ENCODE measurements at places on chromosomes 7 and 10.

GRCh38 chr10:69781576-69781975 lies 20.1 kb upstream of the COL13A1 start:
- DNase-seq, result no peak

GRCh38 chr10:78703593-78703992 lies 365.2 kb upstream of the ZMIZ1 start:
- no peak for DNase-seq

- DNase-seq, result no peak
Observed at GRCh38 chr7:112995059-112995824, 91.4 kb downstream of the GPR85 start.

GRCh38 chr10:127496035-127496434 lies 53.1 kb upstream of the NPS start:
- no peak for DNase-seq

GRCh38 chr7:93715234-93715633 lies 140.7 kb upstream of the CALCR start:
- DNase-seq, result no peak

- no peak for DNase-seq
Observed at GRCh38 chr7:100367251-100367620, 6.1 kb upstream of the PILRA start.

- DNase-seq, result no peak
Observed at GRCh38 chr10:124577651-124578050, 116.0 kb downstream of the LHPP start.

GRCh38 chr10:103917302-103918052 lies 507 bp downstream of the STN1 start:
- peak; percentile 11 for DNase-seq

GRCh38 chr10:15814565-15814964 lies 45.7 kb downstream of the MINDY3 start:
- DNase-seq, result no peak

GRCh38 chr10:73771722-73772280 lies 10.0 kb upstream of the CHCHD1 start:
- DNase-seq, result peak; percentile 43

GRCh38 chr7:75989500-75990388 lies 4.7 kb downstream of the TMEM120A start:
- no peak for DNase-seq

- no peak for DNase-seq
Observed at GRCh38 chr10:122986335-122986734, 6.1 kb downstream of the PSTK start.

- no peak for DNase-seq
Observed at GRCh38 chr7:131570401-131570800, 14.0 kb upstream of the PODXL start.

GRCh38 chr7:47648275-47648925 lies 66.5 kb upstream of the TNS3 start:
- DNase-seq, result peak; percentile 57

DNA sequence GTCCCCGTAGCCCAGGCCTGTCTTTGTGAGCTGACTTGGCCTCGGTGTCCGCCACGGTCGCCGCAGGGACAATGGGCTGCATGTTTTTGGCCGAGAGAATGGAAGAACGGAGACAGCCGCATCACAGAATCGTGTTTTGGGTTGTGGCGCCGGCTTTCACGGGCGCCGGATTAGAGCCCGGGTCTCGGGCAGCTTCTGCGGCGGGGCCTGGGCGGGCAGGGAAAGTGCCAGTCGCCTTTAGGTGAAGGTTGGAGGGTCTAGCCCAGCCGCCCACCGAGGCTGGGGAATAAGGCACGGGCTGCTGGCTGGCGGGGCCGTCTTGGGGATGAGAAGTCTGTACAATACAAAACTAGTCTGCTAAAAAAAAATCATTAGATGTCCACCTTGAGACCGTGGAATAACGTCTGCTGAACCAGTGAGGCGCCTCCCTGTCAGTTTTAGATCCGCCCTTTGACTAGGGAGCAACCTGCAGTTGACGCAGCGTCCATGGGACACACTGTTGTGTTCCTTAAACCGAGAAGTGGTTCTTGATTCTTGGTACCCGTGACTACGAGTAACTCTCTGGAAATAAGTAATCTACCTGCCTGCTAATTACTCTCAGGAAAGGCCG lies 577 bp downstream of the DNAJB9 start:
- no peak for DNase-seq

DNA sequence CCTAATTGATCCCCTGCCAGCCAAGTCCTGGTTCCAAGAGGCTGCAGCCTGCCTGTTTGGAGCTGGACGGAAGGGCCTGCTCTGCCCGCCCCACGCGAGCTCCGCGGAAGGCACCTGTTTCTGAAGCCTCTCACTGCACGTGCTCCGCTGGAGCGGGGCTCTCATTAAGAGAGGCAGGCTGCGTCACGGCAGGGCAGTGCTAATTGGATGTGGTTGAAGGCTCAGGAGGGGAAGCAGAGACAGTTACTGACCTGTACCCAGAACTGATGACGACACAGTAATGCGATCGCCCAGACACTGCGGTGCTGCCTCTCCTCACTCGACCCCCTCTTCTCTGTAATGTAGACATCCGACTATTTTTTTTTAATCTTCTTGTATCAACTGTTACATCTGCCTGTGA lies 411.1 kb upstream of the MGMT start:
- DNase-seq, result no peak

- DNase-seq, result no peak
Observed at GRCh38 chr10:87654212-87654611, 5.5 kb upstream of the PAPSS2 start.

- DNase-seq, result no peak
Observed at GRCh38 chr7:97731736-97732564, at the start of gene TAC1. Gene TAC1 (plus strand): TSS chr7:97732086. CDS start chr7:97732613, 527 bp downstream.

DNA sequence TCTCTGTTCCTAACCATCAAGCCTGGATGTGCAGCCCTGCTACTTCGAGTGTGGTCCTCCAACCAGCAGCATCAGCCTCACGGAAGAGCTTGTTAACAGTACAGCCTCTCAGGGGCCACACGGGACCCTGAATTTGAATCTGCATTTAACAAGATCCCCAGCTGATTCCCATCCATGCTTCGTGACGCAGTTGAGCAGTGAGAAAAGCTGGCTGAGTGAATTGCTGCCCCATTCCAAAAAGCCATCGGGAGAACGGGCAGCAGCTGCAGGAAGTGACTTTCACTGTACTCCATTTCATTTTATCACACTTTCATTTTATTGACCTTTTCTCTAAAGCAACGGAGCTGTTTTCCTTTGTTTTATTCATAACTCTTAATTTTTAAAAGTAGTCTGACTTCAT lies 22.5 kb downstream of the FAM171A1 start:
- no peak for DNase-seq

- DNase-seq, result no peak
Observed at GRCh38 chr7:21076054-21076453, 289.4 kb upstream of the SP8 start.

GRCh38 chr7:131604841-131605279 lies 48.4 kb upstream of the PODXL start:
- peak; percentile 75 for DNase-seq

DNA sequence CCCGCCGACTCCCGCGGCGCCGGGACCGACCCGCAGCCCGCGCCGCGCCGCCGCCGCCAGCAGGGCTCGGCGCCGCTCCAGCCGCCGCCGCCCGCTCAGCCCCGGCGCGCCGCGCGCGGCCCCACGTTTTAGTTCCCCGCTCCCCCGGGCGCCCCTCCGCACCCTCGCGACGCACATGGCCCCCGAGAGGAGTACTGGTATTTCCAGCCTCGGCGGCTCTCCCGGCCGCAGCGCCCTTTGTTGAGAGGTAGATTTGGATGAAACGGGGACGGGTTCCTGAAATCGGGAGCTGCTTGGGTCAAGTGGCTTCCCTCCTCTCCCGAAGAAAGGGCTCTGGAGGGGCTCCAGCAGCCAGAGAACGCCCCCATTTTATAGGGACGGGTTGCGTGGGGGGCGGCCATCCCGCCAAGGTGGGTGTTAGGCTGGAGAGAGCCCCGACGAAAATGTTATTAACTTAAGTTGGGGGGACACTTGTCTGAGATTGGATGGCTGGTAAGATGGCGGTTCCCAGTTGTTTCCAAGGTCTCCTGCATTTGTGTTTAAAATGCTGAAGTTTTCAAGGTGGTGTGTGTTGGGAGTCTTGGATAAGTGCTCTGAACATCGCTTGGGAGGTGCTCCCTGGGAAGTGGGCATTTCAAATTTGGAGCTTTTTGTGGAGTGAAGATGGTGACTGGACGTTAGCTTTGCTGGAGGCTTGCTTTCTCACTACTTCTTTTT lies 1.2 kb downstream of the BMI1 start:
- no peak for DNase-seq

- DNase-seq, result no peak
Observed at GRCh38 chr7:142870147-142870559, 15.3 kb downstream of the EPHB6 start.

DNA sequence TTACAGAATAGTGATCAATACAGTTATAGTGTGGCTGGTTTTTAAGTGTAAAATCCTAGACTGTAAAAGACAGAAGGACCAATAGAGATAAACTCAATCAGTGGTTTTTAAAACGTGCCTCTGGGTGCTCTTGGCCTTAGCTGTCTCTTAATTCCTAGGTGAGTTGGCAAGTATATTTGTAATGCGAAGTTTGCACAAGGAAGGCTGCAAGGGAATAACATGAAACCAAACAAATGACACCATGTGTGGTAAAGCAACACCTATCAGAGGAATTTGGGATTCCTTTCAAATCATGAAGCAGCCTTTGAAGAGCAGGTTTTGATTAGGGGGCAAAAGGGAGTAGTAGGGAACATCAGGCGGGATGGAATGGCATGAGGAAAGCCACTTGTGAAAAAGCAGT lies 284.6 kb downstream of the INHBA start:
- DNase-seq, result no peak

- no peak for DNase-seq
Observed at GRCh38 chr10:99526861-99527504, 5.8 kb upstream of the NKX2-3 start.

DNA sequence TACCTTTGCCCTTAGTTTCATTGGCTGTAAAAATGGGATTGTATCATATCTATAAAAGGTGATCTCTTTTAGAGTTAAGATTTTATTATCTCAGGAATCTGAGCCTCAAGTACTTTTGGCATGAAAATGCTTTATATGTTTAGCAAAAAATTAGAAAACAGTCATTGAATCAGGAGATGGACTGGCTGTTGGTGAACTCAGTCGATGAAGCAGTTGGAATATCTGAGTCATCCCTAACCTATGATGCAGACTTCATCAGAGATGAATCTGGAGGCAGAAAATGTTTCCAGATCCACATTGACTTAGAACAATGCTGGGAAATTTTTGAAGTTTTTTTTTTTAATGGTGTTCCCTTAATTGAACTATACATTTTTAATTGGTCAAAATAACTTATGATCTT lies 228.5 kb downstream of the SLC25A13 start:
- peak; percentile 56 for DNase-seq

DNA sequence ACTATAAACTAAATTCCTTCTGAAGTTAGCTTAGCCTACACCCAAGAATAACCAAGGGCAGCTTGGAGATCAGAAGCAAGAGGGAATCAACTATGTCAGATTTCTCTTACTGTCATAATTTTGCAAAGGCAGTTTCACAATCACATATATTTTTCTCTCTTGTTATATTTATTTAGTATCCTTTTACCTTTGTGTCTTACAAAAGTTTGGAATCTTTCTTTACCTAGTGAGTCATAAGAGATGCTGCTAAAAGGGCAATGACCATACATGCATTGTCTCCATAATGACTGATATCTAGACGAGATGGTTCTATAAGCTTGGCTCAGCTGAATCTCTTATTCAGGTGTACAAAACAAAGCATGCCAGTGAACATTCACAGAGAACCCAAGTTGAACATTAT lies 61.1 kb downstream of the PPP1R17 start:
- DNase-seq, result no peak

DNA sequence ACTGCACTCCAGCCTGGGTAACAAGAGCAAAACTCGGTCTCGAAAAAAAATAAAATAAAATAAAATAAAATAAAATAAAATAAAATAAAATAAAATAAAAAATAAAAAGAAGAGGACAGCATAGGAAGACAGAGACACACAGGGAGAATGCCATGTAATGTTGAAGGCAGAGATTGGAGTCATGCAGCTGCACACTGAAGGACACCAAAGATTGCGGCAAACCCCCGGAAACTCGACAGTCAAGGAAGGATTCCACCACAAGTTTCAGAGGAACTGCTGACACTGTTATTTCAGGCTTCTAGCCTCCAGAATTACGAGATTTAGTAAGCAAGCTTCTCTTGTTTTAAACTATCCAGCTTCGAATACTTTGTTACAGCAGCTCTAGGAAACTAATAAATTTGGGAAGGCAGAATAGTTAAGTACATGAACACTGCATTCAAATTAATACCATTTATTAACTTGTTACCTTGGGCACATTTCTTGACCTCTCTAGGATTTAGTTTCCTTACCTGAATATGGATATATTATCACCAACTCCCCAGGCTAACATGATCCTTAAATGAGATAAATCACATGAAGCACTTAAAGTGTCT lies 9.5 kb downstream of the CPED1 start:
- no peak for DNase-seq

GRCh38 chr7:138125598-138126111 lies 49.4 kb downstream of the AKR1D1 start:
- DNase-seq, result no peak
